ENCODE measurements at places on chromosomes 11 and 22. TPM values are rescaled to one million over a fixed set of nuclear protein-coding genes. Genes with fewer than 3 reads are reported as not detected.

Gene C1QTNF4
- 3.7 TPM for polyA plus RNA-seq

Gene SLC37A2
- polyA plus RNA-seq = 91.1 TPM

Gene C11orf87
- 0.27 TPM for polyA plus RNA-seq

Gene SORL1
- polyA plus RNA-seq = 31.0 TPM

Gene SYCE3
- polyA plus RNA-seq = not detected

Gene SUSD2
- 36.9 TPM for polyA plus RNA-seq

Gene BDNF
- polyA plus RNA-seq = 1.4 TPM

DNA sequence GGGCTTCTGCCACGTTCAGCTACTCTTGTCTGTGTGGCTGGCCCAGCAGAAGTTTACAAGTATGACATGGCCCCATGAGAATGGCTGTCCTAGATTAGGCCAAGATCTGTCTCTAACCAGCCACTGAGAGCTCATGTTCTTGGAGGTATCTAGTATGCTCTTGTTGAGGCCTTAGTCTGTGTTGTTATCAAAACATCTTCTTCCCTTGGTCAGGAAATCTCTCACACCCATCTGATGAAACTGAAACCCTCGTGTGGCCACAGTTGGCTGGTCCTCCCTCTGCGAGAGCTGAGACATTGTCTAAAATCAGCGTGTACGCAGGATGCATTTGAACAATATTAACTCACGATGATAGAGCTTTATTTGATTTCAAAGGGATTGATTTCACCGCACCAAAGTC, 109.0 kb upstream of the NNMT start:
- H3K4me3 ChIP-seq = no peak overlapping the region
- no peak overlapping the region for H3K27ac ChIP-seq
- H3K27me3 ChIP-seq = no peaks in the 10 kb centered on the region
- H3K4me1 ChIP-seq = no peaks in the 10 kb centered on the region

- peaks cover 2% of the 10 kb centered on the region for H3K36me3 ChIP-seq
- H3K27ac ChIP-seq = no peak overlapping the region
- peaks cover 3% of the 10 kb centered on the region for H3K4me1 ChIP-seq
- no peak for DNase-seq
- H3K27me3 ChIP-seq = no peaks in the 10 kb centered on the region
Observed at GRCh38 chr22:35446365-35446764, 46.4 kb downstream of the MCM5 start.

DNA sequence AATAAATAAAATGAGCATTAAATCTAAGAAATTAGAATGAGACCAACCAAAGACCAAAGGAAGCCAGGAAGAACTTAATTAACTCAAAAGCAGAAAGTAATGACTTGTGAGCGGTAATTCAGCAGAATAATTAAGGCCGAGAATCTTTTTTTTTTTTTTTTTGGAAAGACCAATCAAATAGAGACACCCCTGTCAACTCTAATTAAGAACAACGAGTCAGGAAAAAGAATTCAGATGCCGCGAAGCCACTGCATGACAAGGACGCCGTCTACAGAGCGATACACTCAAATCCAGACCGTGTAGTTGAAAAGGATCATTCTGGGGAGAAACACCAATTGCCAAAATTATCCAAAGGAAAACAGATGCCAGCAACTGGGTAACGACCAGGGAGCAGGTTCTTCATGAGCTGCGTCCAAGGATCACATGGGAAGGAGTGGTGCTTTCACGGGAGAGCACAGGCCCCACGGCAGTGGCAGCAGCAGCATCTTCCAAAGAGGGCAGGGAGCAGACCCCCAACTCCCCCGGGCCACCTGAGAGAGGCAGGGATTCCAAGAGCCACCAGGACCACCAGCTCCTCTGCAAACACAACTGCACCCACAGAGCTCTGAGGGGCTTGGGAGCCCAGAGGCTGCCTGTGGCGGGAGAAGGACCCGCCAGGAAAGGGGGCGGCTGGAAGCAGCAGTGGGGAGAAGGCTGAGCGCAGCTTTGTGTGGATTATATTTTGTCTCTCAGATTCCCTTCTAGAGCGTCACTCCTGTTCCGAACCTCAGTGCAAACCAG, 469.8 kb downstream of the BRD1 start:
- H3K4me3 ChIP-seq = no peak overlapping the region
- no peaks in the 10 kb centered on the region for H3K27me3 ChIP-seq
- no peaks in the 10 kb centered on the region for H3K4me1 ChIP-seq
- H3K36me3 ChIP-seq = no peaks in the 10 kb centered on the region

DNA sequence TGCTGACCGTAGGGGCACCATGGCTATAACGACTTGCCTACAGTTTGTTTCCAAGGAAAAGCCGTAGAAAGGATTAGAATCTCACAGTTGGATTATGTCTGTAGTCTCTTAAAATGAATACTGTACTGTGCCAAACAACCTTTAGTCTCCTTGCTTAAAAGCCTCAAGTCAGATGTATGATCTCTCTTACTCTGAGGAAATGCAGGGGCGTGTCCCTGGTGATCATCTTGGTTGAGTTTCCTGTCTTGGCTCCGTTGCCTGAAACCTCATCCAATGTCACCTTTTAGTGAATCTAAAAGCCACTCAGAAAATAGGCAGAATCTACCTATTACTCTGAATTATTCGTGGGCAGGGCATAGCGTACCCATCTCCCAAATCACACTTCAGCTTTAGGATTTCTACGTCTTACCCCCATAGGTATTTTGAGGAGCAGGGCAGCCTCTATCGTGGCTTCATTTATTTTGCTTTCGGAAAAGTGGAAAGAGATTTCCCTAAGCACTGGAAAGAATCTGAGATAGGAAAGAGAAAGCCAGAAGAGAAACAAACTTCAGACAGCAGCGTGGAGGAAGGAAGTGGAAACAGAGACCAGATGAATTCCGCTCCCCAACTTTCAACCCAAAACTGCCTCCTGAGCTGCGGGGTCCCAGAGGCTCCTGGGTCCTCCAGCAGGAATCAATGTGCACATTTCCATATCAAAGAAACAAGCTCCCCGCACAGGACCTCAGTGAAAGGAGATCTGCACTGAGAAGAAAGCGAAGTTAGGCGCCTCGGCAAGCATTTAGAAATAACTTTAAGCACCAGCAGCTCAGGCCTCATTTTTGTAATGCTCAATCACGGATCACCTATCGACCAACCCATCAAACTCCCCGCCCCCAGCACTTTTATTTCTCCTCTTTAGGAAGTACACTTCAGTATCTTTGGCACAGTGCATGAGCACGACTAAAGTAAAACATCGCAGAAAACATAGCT, 245.8 kb downstream of the ETS1 start:
- H3K27ac ChIP-seq = peak overlapping the region; percentile 5
- H3K27me3 ChIP-seq = no peaks in the 10 kb centered on the region
- no peak overlapping the region for H3K4me3 ChIP-seq
- H3K36me3 ChIP-seq = no peaks in the 10 kb centered on the region

DNA sequence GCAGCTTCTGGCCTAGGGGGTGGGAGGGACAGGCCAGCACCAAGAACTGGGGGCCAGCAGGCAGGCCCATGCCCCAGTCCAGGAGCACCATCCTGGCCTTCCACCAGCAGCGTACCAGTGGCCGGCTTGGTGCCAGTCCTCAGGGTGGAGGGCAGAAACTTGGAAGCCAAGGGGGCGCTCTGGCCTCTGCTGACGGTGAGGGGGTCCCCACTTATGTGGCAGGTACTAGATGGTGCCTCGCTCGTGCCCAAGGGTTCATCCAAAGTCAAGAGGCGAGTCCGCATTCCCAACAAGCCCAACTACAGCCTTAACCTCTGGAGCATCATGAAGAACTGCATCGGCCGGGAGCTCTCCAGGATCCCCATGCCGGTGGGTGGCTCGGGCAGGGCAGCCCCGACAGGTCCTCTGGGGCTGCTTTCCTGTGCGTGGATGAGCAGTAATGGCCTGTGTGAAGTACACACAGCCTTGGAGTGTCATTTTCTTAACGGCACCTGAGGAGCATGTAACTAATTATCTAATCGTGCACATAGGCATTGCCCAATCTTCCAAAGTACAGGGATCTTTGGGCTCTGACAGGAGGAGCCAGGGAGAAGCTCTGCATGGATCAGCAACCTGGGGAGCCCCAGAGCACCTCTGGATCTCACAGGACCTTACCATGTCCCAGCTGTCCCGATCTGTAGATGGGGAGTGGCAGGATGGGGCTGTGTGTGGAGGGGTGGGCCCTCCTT, 79.1 kb downstream of the MORC2 start:
- no peak overlapping the region for H3K4me3 ChIP-seq
- H3K27me3 ChIP-seq = no peaks in the 10 kb centered on the region
- peak overlapping the region; percentile 35 for H3K27ac ChIP-seq
- peaks cover 69% of the 10 kb centered on the region for H3K36me3 ChIP-seq

DNA sequence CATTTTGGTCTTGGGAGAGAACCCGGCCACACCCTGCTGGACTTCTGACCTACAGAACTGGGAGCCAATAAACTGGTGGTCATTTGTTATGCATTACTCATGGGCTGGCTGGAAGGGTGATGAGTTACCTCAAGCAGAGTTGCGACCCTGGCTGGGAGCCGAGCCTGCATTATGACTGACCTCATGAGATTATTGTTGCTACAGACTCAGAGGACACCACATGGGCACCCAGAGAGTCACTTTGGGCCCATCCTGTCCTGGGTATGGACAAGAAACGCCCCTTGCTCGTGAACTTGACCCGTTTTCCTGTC, 531.7 kb downstream of the TBC1D22A start:
- no peak overlapping the region for H3K27ac ChIP-seq
- DNase-seq = no peak
- H3K27me3 ChIP-seq = no peaks in the 10 kb centered on the region
- H3K4me1 ChIP-seq = no peaks in the 10 kb centered on the region
- no peak overlapping the region for H3K4me3 ChIP-seq

DNA sequence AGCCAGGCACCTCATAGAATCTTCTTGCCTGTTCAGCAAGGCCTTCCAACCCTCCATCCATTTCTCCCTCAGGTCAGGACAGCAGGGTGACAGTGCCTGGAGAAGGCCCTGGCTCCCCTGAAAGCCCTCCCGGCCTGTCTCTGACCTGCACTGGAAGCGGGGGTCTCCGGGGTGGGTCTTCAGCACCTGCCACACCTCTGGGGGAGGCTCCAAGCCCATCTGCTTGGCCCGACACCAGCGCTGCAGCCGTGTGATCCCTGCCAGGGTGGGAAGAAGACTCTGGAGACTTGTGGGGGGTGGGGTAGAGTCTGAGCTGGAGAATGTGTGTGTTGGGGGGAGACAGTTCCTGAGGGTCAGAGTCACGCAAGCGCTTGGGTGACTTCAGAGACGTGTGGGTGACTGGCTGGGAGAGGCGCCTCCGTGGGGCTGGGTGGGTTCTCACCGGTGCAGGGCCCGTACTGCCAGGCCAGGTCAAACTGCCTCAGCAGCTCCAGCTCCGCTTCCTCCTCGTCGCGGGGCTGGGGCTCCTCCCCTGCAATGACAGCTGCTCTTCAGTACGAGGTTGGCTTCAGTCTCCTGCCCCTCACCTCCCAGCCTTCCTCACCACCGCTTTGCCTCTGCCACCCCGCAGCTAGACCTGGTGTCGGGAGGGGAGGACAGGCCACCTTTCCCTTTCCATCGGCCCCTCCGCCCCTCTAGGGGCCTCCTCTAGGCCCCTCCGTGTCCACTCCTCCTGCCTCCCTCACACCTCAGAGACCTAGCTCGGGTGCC, 615 bp downstream of the POLD4 start:
- peak overlapping the region; percentile 94 for H3K27ac ChIP-seq
- peak overlapping the region; percentile 74 for H3K4me3 ChIP-seq
- H3K27me3 ChIP-seq = no peaks in the 10 kb centered on the region
- peaks cover 6% of the 10 kb centered on the region for H3K36me3 ChIP-seq

DNA sequence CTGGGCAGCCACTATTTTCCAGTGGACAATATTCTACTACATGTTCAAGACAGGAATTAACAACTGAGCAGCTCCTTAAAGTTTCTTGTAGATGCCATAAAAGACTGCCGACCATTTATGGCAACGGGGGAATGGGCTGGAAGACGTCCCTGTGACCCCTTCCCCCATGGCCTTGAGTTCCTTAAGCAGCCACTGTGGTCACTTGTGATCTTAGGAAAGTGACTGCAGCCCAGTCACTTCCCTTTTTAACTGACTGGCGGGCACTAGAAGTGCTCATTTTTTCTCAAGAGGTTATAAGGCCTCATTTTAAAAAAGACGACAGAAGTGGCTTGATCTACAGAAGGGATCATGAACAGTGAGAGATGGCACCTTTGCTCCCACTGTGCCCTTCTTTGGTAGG, 153.2 kb upstream of the NARS2 start:
- peaks cover 3% of the 10 kb centered on the region for H3K27me3 ChIP-seq
- no peaks in the 10 kb centered on the region for H3K36me3 ChIP-seq
- no peak overlapping the region for H3K4me3 ChIP-seq
- no peak overlapping the region for H3K27ac ChIP-seq

GRCh38 chr22:48629631-48630432, 1197.8 kb downstream of the BRD1 start:
- H3K36me3 ChIP-seq = no peaks in the 10 kb centered on the region
- no peaks in the 10 kb centered on the region for H3K27me3 ChIP-seq
- no peak overlapping the region for H3K27ac ChIP-seq
- no peaks in the 10 kb centered on the region for H3K4me1 ChIP-seq
- DNase-seq = no peak

- no peaks in the 10 kb centered on the region for H3K36me3 ChIP-seq
- peak; percentile 44 for DNase-seq
- peaks cover 15% of the 10 kb centered on the region for H3K4me1 ChIP-seq
- H3K27ac ChIP-seq = no peak overlapping the region
- H3K27me3 ChIP-seq = peaks cover 56% of the 10 kb centered on the region
Observed at GRCh38 chr22:35539910-35540594, 579 bp upstream of the RASD2 start.

GRCh38 chr11:73359930-73360742, 16.1 kb upstream of the RELT start:
- DNase-seq = no peak
- no peaks in the 10 kb centered on the region for H3K27me3 ChIP-seq
- H3K4me3 ChIP-seq = no peak overlapping the region
- no peaks in the 10 kb centered on the region for H3K4me1 ChIP-seq
- H3K27ac ChIP-seq = no peak overlapping the region

- H3K4me1 ChIP-seq = no peaks in the 10 kb centered on the region
- H3K27ac ChIP-seq = no peak overlapping the region
- H3K4me3 ChIP-seq = no peak overlapping the region
- H3K36me3 ChIP-seq = no peaks in the 10 kb centered on the region
- H3K27me3 ChIP-seq = peaks cover 18% of the 10 kb centered on the region
Observed at GRCh38 chr11:116543911-116544475, 228.8 kb downstream of the BUD13 start.

GRCh38 chr22:30806391-30806861, 111.8 kb downstream of the OSBP2 start:
- H3K36me3 ChIP-seq = no peaks in the 10 kb centered on the region
- no peak overlapping the region for H3K27ac ChIP-seq
- peaks cover 27% of the 10 kb centered on the region for H3K27me3 ChIP-seq
- no peak overlapping the region for H3K4me3 ChIP-seq
- peaks cover 10% of the 10 kb centered on the region for H3K4me1 ChIP-seq

DNA sequence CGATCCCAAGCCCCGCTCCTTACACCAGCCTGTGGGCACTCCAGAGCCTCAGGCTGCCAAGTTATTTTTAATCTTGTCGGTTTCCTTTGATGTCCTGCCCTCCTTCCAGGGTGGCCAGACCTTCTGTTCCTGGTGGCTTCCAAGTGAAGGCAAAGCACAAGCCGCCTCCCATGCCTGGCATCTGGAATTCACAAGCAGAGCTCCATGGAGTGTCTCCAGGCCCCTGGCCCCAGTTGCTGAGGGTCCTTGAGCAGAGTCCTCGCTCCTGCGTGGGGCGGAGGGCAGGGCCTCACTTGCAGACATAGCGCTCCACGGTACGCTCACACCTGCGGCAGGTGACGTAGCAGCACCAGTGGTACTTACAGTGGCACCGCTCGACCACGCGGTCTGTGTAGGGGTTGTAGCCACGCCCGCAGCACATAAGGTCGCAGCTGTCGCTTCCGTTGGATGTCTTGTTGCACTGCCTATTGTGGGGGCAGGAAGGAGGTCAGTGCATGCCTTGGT, 19.5 kb downstream of the WNT11 start:
- no peaks in the 10 kb centered on the region for H3K27me3 ChIP-seq
- peaks cover 2% of the 10 kb centered on the region for H3K4me1 ChIP-seq
- H3K36me3 ChIP-seq = no peaks in the 10 kb centered on the region
- no peak for DNase-seq

GRCh38 chr11:429931-430456, 11.8 kb downstream of the ANO9 start:
- H3K4me3 ChIP-seq = no peak overlapping the region
- peaks cover 49% of the 10 kb centered on the region for H3K36me3 ChIP-seq
- DNase-seq = no peak
- no peaks in the 10 kb centered on the region for H3K4me1 ChIP-seq

All from large intestine (tissue), 12 donors.